ENCODE measurements at places on chromosomes 7 and 10.
A peak's percentile ranks its signal among the peaks of the same experiment; 100 is the strongest.

DNA sequence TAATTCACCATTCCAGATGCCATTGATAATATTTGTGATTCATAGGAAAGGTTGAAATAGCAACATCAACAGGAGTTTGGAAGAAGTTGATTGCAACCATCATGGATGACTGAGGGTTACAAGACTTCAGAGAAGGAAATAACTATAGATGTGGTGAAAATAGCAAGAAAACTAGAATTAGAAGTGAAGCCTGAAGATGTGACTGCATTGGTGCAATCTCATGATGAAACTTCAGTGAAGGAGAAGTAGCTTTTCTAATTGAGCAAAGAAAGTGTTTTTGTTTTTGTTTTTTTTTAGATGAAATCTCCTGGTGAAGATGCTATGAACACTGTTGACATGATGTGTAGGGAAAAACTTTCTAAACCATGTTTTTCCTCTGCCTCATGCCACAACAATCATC lies 18.7 kb upstream of the CD36 start:
- DNase-seq, result no peak

GRCh38 chr7:114527589-114527988 lies 113.0 kb downstream of the FOXP2 start:
- DNase-seq, result no peak

GRCh38 chr10:50375051-50375452 lies 123.7 kb upstream of the ASAH2 start:
- peak; percentile 79 for DNase-seq

GRCh38 chr7:151590850-151591771 lies 71.4 kb upstream of the RHEB start:
- peak; percentile 56 for DNase-seq

GRCh38 chr7:35401217-35401879 lies 147.4 kb upstream of the TBX20 start:
- no peak for DNase-seq

- no peak for DNase-seq
These were observed 35.3 kb upstream of the MYL10 start for GRCh38 chr7:101664436-101664835.

DNA sequence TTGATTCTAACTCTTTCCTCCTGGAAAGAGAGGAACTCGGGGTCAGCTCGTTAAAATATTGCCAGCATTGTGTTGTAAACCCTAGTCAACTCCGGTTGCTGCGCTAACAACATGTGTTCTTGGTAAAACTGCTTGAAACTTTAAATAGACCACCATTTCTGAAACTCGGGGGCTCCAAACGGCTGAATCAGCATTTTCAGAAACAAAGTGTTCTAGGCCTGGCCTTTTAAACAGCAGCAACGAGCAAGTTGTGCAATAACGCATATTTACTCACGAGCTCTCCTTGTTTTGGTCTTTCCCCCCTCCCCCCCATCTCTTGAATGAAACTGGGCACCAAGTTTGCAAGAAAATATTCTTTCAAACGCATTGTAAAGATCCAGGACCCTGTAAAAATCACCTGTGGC lies 9.2 kb upstream of the GRB10 start:
- no peak for DNase-seq

- no peak for DNase-seq
These were observed 162.3 kb upstream of the KLF14 start for GRCh38 chr7:130896051-130896881.

DNA sequence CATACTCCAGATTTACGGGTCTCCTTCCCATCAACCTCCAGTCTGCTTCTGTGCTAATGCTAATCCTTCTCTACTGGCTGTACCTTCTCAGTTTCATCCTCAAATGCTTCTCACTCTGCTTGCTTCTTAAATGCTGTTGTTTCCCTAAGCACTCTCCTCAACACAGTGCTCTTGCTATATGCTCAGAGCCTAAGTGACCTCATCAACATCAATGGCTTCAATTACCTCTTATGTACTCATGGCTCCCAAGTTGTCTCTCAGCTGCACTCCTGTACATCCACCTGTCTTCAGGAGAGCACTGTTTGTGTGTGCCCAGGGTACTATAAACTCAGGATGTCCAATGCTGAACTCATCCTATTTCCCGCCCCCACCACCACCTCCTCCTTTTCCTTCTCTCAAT lies 22.5 kb downstream of the ELAPOR2 start:
- DNase-seq, result no peak

- no peak for DNase-seq
These were observed 79.5 kb downstream of the FAM185A start for GRCh38 chr7:102828286-102828685.

GRCh38 chr7:149457766-149458165 lies 3.1 kb downstream of the ZNF777 start:
- no peak for DNase-seq

GRCh38 chr7:21642422-21642821 lies 99.6 kb downstream of the DNAH11 start:
- no peak for DNase-seq

DNA sequence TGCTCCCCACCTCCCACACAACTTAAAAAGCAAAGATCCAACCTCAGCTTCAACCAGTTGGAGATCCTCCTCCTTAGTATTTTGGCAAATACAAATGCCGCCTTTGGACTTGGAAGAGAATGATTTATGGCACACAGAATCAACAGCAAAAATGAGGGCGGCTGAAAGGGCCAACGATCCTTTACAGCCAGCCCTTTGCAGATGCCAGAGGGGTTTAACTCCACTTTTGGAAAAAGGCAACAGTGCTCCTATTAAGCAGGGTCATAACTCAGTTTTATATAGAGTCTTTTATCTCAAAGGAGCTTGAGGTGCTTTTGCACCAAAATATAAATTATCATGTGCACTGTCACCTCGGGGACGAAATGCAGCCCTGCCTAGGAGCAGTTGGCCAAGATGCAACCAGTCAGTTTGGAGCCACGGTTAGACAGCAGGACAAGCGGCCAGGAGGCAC lies 56.7 kb upstream of the JCAD start:
- DNase-seq, result no peak

DNA sequence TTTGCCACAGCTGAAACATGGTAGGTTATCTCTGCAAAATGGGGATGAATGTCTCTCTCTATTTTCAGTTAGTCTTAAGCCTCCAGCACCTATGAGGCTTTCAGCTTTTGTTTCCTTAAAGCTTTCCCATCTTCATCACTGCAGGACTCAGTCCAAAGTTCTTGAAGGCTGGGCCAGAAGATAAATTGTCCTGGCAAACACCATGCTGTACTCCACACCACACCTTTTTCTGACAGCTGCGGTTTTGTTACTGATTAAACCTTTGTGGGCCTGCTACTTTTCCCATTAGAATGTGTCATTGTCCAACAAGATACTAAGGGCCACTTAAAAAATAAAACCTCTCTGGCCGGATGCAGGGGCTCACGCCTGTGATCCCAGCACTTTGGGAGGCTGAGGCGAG lies 87.2 kb upstream of the A1CF start:
- DNase-seq, result no peak

DNA sequence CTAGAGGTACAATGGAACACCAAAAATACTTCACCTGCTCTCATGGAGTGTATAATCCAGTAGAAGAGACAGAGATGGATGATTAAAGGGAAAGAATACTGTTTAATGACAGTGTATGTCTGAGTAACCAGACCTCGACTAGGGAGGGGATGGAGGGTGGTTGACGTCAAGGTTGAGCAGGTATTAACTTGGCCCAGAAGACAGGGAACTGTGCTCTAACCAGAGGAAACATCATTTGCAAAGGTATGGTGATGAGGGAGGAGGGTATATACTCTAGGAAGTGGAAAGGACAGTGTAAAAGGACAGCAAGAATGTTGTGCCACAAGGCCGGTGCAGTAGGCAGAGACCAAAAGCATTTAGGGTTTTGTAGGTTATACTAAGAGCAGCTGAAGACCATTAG lies 2.9 kb downstream of the MIOS start:
- no peak for DNase-seq

- no peak for DNase-seq
These were observed 22.9 kb upstream of the GPR22 start for GRCh38 chr7:107446988-107447387.

- DNase-seq, result no peak
These were observed 152.8 kb downstream of the SVIL start for GRCh38 chr10:29481906-29482440.

DNA sequence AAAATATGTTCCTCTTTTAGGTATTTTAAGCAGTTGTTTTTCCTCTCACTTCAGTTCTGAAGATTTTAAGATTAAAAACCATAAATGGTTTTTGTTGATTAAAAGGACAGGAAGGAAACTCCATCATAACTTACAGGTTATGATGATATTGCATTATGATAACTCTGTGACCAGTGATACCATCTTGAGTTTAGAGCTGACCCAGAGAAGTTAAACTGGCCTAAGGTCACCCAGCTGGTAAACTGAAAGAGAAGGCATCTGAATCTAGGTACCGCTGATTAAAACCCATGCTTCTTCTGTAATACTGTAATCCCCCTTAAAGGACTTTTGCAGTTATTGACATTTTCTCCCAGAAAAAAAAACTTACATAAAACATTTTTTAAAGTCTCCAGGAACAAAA lies 29.6 kb downstream of the LOXL4 start:
- no peak for DNase-seq

DNA sequence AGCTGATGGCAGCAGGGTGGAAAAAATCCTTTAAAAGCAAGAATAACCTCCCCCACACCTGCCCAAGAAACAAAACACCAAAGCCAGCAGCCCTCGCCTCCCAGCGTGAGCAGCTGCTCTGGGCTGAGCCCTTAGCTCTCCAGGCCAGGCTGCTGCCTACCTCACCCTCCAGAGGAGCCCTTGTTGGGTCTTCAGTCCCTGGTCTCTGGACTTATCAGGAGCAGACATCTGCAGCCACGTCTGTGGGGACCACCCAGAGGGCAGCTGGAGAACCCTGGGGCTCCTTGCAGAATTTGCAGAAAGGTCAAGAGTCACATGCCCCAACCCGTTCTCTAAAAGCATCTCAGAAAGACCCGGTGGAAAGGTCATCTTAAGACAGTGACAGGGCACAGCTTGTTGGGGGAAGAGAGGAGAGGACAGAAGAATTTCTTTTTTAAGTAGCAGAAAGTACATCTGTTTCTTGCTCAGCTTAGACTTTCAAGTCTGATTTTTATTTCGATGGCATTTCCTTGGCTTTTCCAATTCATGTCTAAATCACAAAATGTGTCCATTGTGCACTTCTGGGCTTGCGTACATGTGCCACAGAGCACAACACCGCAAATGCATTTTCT lies 425.7 kb upstream of the NFE2L3 start:
- no peak for DNase-seq

DNA sequence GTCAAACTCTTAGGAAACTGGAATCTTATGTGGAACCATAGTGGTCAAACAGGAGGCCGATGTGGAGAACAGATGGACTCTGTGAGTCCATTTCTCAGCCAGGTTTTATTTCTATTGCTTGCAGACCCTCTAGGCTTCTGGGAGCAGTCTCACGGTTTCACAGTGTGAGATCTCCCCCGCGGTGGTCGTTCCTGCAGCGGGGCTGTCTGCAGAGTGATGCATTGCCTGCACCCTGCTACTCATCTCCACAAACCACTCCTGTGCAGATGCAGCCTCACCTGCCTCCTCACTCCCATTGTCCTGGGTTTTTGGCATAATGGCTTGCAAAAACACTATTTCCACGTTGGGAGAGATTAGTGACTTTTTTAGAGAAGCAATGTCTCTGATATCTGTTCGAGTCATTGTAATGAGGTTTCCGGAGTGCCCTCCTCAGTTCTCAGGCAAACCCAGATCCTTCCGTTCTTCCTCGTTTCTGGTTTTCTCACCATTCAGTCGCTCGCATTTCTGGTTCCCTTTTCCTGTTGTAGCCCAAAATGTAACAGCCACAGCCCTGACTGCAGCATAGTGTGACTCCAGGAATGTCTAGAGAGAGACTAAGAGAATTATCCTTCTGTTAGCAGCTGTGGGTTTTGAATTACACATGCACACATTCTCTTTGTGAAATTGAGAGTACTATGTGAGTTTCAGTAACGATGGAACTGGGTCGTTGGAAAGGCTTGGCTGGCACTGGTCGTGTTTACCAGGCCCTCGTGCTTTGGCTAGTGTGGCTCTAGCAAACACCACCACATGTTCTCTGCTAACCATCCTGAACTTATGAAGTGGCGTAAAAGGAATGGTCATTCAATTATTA lies 30.2 kb downstream of the ACADSB start:
- no peak for DNase-seq

- no peak for DNase-seq
These were observed 7.6 kb downstream of the SP8 start for GRCh38 chr7:20779041-20779440.

Measured in kidney epithelial cell (primary cell).